ENCODE measurements at places on chromosomes 2 and 18. TPM values are rescaled to one million over a fixed set of nuclear protein-coding genes. Genes with fewer than 3 reads are reported as not detected.

PTPRN gene
- total RNA-seq, result not detected

ITGB6 gene
- total RNA-seq, result not detected

DNAH7 gene
- not detected for total RNA-seq

ATP6V1B1 gene
- total RNA-seq, result not detected

LCT gene
- not detected for total RNA-seq

WNT6 gene
- total RNA-seq, result not detected

REL gene
- 146 TPM for total RNA-seq

RPE gene
- 17.9 TPM for total RNA-seq

PSTPIP2 gene
- 14.3 TPM for total RNA-seq

ANKRD30B gene
- not detected for total RNA-seq

VAPA gene
- total RNA-seq, result 163 TPM

HJURP gene
- 1.8 TPM for total RNA-seq

CTAGE1 gene
- total RNA-seq, result not detected

LOXL3 gene
- 1.1 TPM for total RNA-seq

FEV gene
- total RNA-seq, result not detected

CAPN14 gene
- 0.20 TPM for total RNA-seq

GPR45 gene
- not detected for total RNA-seq

REV1 gene
- total RNA-seq, result 60.3 TPM

RAB11FIP5 gene
- total RNA-seq, result 30.8 TPM

RBM44 gene
- total RNA-seq, result 4.5 TPM

DOK6 gene
- total RNA-seq, result not detected

GPATCH11 gene
- total RNA-seq, result 10.5 TPM

SGO2 gene
- 4.2 TPM for total RNA-seq

LRRTM4 gene
- total RNA-seq, result not detected

C1GALT1C1L gene
- total RNA-seq, result not detected

DSC3 gene
- not detected for total RNA-seq

GCG gene
- total RNA-seq, result not detected

IL1A gene
- 0.17 TPM for total RNA-seq

NEU2 gene
- not detected for total RNA-seq

FAP gene
- total RNA-seq, result not detected

RAD51AP2 gene
- total RNA-seq, result not detected

SERPINB12 gene
- not detected for total RNA-seq

CCDC148 gene
- not detected for total RNA-seq

NT5DC4 gene
- total RNA-seq, result not detected

CTLA4 gene
- total RNA-seq, result 459 TPM

DYSF gene
- total RNA-seq, result 0.10 TPM

ANKRD44 gene
- total RNA-seq, result 301 TPM

SPOPL gene
- total RNA-seq, result 16.2 TPM
